Stimulated activated CD8-positive, alpha-beta memory T cell treated with anti-CD3 and anti-CD28 coated beads, Interleukin-4, amount 100 ng/mL, for 48 hours (primary cell): ENCODE measurements at places on chromosomes 11 and 22.

DNA sequence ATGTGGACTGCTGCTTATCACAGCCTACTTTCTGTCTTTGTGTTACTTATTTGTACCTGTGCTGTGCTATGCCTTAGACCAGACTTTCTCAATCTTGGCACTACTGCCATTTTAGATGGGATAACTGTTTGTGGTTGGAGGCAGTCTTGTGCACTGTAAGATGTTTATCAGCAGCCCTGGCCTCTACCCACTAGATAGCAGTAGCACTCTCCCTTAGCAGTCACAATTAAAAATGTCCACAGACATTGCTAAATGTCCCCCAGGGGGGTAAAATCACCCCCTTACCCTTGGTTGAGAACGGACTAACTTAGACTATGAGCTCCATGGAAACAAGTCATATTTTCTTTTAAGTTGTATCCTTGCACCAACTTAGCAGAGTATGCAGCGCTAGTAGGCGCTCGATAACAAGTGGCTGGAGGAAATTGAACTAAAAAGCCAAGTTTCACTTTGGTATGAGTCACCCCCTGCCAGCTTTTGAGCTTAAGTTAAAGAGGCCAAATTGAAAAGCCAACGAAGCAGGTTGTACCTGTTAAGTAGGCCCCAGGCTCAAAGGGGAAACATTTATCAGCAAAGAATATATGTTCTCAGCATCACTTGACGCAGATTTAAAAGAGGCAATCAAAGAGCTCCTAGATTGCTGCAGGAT is 304.8 kb upstream of the SORL1-AS1 start:
- no peak for DNase-seq

GRCh38 chr11:119006656-119007055 is 8.7 kb downstream of the CENATAC start:
- no peak for DNase-seq

GRCh38 chr22:49668402-49668801 is 159.3 kb downstream of the BRD1 start:
- peak; percentile 19 for DNase-seq

DNA sequence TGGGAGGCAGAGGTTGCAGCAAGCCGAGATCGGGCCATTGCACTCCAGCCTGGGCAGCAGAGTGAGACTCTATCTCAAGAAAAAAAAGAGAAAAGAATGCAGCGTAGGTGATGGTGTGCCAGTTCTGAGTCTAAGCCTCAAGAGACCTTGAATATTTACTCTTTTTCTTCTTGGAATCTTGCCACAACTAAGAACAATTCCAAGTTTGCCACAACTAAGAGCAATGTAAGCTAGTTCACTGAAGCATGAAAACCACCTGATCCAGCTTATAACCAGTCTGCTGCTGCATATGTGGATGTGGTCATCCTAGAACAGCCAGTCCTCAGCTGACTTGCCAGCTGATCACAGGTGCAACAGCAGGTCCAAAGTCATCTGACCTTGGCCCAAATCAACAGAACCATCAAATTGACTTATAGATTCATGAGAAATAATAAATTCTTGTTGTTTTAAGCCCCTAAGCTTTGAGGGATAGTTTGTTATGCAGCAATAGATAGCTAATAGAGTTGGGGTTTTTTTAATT is 25.4 kb upstream of the SEZ6L start:
- no peak for DNase-seq

- no peak for DNase-seq
Observed at GRCh38 chr11:134071766-134072402, 3.0 kb downstream of the JAM3 start.

DNA sequence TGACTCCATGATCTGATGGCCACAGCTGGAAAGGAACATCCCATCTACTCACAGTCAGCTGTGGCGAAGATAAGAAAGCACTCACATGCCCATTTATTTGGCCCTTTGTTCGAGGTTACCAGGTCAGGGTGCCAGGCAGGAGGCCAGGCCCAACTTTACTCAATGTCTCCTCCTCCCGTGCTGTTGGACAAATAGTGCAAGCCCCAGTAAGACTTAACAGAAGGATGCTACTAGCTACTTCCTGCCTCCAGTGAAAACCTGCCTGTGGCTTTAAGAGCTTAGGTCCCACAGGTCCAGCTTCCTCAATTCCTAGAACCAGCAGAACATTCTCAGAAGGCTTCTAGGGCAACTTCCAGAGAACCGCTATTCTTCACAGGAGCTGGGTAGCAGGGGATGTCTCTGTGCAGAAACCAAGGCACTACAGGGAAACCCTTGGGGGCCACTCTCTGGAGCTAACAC is 12.9 kb upstream of the CRY2 start:
- no peak for DNase-seq

DNA sequence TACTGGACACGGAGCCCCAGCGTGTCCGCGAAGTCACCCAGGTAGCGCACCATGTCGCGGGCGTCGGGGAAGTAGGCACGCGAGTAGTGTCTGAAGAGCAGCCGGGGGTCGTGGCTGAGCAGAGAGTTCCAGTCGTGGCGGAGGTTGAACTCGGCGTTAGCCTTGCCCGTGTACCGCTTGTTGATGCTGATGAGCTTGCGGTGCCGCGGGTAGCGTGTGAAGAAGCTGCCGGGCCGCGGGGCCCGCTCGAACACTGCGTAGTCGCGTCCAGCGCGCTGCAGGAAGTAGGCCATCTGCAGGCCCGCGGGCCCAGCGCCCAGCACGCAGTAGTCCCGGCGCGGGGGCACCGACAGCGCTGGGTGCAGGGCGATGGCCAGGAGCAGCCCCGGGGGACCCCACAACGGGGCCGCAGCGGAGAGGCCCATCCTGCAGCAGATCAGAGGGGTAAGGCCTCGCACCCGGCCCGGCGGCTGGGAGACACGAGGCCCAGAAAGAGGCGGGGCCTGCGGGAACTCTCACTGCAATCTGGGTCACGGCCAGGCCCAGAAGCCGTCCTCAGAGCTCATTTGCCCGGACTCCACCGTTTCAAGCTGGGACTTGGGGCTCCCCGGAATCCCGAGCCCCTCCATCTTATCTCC is 723 bp downstream of the FOXRED2 start:
- DNase-seq: no peak

DNA sequence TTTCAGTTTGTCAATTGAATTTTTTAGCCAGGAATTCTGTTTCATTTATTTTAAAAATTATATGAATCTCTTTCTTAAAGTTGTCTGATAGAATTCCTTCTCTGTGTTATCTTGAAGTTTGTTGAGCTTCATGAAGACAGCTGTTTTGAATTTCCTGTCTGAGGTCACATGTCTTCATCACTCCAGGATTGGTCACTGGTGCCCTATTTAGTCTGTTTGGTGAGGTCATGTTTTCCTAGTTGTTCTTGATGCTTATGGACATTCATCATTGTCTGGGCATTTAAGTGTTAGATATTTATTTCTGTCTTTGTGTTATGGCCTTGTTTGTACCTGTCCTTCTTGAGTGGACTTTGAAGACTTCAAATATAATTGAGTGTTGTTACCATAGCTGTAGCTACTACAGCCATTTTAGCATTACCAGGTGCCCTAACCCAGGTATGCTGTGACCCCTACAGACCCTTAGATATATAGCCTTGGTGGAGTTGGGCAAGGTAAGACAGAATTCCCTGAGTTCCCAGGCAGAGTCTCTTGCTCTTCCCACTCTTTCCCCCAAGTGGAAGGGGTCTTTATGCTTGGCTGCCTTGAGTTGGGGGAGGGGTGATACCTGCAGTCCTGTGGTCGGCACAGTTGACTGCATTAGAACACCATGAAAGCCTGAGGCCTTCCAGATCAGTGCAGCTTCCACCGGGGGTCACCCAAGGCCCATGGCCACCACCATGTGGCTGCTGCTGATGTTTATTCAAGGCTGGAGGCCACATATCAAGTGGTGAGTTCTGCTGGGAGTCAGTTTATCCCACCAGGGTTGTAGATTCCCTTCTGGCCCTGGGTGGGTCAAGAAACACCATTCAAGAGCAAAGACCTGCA is 229.6 kb downstream of the DYNC2H1 start:
- DNase-seq: no peak

- peak; percentile 47 for DNase-seq
Observed at GRCh38 chr22:46287873-46288751, 8.6 kb upstream of the GTSE1 start.

GRCh38 chr11:21811572-21811971 is 381.3 kb upstream of the ANO5 start:
- no peak for DNase-seq

DNA sequence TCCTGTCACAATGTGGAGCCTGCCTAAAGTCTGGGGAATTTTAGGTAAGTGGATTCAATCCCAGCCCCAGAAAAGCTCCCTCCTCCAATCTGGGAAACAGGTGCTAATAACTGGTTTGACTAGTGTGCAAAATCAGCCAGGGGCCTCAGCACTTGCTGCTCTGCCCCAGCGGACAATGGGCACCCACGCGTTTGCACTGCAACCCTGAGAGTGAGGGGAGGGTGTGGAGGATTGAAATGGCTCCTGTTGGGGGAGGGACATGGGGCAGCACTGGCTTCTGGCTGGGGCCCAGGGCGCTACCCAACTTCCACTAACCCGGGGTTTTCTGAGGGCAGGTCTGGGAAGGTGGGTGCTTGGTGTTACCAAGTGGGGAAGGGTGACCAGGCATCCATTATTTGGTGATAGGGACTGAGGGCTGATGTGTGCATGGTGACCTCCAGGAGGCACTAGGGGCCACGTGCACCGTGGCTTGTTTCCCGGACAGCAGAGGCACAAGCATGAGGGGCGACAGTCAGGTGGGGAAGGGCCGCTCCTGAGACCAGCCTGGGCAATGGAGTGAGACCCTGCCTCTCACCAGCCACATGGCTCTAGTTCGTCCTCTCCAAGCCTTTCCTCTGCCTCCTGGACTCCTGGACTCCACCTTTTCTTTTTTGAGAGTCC is 4.3 kb upstream of the PNPLA5 start:
- DNase-seq: no peak

DNA sequence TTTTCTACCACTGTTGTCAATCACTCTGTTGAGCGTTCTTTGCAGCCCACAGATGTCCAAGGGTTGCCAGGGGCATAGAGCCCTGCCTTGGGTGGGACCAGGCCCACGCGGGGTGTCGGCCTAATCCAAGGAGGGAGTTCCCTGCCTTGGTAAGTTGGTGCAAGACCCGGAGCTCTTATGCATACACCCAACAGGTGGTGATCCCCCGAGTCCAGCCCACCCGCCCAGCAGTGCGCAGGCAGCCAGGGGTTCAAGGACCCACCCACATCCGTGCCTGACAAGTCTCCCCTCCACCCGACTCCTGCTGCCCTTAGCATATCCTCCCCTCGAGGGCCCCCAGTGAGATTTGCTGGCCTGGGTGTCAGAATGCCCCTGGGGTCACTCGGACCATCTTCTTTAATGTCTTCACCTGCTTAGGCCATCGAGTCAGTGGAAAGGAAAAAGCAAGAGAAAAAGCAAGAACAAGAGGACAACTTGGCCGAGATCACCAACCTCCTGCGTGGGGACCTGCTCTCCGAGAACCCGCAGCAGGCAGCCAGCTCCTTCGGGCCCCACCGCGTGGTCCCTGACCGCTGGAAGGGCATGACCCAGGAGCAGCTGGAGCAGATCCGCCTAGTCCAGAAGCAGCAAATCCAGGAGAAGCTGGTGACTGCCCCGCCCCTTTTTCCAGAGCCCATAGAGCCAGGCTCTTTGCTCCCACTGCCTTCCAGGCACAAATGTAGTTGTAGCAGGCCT is 12.2 kb downstream of the RIBC2 start:
- DNase-seq: no peak

- no peak for DNase-seq
Observed at GRCh38 chr11:111772535-111772934, 6.3 kb upstream of the PPP2R1B start.

GRCh38 chr11:69290806-69291205 is 3.1 kb upstream of the MYEOV start:
- no peak for DNase-seq

DNA sequence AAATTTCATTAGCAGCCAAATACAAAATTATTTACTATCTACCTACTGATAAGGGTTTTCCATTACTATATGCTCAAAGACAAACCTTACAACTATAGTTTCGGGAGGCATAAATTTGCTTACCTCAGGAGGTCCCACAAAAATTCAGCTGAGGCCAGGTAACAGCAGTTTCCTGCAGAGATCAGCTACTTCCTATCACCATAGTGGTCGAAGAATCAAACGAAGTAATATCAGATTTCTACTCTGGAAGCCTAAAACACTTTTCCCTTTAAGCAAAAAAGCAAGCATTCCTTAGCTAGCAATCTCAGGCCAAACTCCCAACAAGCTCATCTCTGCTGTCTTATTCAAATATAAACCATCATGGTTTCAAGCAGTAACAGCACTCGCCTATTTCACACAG is 3.1 kb downstream of the NAP1L4 start:
- no peak for DNase-seq

- DNase-seq: no peak
Observed at GRCh38 chr22:30884211-30885000, 84.2 kb downstream of the MORC2 start.

DNA sequence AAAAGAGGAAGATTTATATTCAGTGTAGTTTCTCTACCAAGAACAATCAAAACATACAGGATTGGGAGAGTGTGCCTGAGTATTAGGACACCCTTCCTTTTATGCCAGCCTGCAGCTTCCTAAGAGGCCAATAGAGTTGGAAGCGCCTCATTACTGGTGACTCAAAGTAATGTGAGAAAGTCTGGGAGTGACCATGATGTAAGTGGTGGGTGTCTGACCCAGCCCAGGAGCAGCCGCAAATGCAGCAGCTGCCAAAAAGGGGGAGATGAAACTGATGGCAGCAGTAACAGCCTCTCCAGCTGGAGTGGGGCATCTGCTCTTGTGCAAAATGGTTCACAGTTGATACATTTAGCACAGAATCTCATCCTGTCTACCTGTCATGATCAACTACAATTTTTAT is 62.0 kb downstream of the ZNF280B start:
- no peak for DNase-seq

- no peak for DNase-seq
Observed at GRCh38 chr11:17459236-17459896, 17.3 kb downstream of the ABCC8 start.

- DNase-seq: no peak
Observed at GRCh38 chr11:62715150-62716130, 8.0 kb downstream of the GNG3 start.

DNA sequence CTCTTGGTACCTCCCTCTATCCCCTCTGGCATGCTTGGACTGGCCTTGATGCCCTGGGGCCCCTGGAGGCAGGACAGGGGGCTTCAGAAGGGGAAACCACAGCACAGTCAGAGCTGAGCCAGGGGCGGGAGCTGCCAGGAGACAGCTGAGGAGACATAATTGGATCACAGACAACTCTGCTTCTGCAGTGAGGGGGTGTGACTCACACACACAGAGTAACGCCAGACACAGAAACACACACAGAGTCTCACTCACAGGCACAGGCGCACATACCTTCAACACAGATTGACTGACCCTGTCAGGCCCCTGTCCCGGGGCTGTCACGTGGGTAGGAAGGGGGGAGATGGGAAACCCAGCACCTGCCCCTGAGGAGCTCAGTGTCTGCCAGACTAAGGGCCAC is 20.6 kb downstream of the STARD10 start:
- DNase-seq: no peak
